Omental fat pad (tissue), 4 donors: ENCODE measurements at places on chromosomes 3 and 15.

- DNase-seq = no peak
These were observed 585.8 kb downstream of the NLGN1 start for GRCh38 chr3:173983343-173983742.

DNA sequence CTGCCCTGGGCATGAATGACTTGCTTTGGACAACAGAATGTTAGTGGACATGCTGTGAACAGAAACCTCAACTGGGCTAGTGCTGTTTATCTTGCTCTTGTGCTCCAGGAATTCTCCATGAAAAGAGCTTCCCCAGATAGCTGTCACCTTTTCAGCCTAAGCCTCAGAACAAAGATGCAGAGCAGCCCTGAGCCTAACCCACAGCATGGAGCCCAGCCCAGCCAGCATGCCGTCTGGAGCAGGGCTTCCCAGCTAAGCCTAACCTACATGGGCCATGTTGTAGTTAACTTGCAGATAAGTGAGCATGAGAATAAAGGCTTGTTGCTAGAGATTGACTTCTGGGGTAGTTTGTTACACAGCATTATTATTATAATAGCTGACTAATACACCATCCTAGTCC lies 48.9 kb downstream of the SCN5A start:
- no peak for DNase-seq

- DNase-seq = no peak
These were observed 4.5 kb upstream of the IQCF5 start for GRCh38 chr3:51879937-51880336.

- DNase-seq = no peak
These were observed 19.7 kb downstream of the ITGA11 start for GRCh38 chr15:68412218-68412617.

- DNase-seq = no peak
These were observed 72.6 kb upstream of the DPH6 start for GRCh38 chr15:35618260-35619188.

GRCh38 chr3:142977399-142977728 lies 13.9 kb upstream of the PAQR9 start:
- no peak for DNase-seq

GRCh38 chr15:38195191-38195901 lies 57.3 kb upstream of the SPRED1 start:
- no peak for DNase-seq

DNA sequence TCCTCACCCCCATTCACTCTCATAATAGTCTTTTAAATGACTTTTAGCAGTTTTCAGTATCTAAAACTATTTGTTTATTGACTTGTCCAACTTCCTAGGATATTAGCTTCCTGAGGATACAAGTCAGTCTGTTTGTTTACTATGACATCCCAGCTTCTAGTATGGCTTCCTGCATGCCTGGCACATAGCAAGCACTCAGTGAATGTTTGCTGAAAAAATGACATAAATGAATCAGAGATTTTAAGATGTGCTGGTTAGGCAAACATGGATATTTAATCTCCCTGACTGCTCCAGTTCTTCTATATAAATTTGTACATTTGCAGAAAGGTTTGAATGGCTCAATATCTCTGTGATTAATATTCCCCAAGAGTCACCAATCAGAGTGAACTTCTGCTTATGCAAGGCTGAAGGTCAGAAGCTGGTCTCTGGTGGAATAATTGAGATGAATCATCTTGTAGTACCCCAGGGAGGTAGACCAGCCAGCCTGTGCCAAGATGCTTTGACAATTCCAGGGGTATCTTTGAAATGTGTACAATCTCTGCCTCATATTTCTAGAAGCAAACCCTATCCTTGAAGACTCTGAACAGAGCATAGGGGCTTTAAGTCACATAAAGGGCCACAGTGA lies 219.0 kb upstream of the LMCD1 start:
- DNase-seq = no peak

DNA sequence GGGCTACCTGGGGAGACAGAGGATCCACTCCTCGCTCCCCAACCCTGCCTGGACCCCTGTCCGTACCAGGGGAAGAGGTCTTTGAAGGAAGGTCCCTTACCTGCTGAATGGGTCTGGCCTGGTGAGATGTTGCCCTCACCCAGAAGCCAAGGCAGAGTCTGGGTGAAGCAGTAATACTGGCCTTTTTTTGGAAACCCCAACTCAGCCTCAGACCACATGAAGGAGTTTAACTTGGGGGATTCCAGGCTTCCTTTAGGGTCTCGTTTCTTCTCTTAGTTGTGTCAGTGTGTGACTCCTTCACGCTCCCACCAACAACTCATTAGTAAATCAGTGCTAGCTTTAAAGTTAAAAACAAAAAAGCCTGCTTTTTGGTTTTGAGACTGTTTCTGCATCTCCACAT lies 45.6 kb downstream of the RTP1 start:
- DNase-seq = no peak

DNA sequence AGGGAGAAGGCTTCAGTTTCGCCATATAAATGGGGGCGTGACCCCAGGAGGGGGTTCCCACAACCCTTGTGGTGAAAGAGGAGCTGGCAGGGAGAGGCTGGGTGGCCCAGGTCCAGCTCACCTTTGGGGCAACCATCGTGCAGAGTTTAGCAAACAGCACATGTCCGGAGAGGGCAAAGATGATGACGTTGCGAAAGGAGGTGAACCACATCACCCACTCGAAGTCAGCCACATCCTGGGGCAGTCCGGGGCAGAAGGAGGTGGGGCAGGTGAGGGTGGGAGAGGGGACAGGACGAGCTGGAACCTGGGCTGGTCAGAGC lies 3.7 kb downstream of the HHATL start:
- no peak for DNase-seq

DNA sequence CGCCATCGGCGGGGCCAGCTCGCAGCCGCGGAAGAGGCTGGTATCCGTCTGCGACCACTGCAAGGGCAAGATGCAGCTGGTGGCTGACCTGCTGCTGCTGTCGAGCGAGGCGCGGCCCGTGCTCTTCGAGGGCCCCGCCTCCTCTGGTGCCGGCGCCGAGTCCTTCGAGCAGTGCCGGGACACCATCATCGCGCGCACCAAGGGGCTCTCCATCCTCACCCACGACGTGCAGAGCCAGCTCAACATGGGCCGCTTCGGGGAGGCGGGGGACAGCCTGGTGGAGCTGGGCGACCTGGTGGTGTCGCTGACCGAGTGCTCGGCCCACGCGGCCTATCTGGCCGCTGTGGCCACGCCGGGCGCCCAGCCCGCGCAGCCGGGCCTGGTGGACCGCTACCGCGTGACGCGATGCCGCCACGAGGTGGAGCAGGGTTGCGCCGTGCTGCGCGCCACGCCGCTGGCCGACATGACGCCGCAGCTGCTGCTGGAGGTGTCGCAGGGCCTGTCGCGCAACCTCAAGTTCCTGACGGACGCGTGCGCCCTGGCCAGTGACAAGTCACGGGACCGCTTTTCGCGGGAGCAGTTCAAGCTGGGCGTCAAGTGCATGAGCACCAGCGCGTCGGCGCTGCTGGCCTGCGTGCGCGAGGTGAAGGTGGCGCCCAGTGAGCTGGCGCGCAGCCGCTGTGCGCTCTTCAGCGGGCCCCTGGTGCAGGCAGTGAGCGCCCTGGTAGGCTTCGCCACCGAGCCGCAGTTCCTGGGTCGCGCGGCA lies 1.8 kb downstream of the TLNRD1 start:
- DNase-seq = no peak

- no peak for DNase-seq
These were observed 5.5 kb upstream of the SACM1L start for GRCh38 chr3:45683417-45684326.

DNA sequence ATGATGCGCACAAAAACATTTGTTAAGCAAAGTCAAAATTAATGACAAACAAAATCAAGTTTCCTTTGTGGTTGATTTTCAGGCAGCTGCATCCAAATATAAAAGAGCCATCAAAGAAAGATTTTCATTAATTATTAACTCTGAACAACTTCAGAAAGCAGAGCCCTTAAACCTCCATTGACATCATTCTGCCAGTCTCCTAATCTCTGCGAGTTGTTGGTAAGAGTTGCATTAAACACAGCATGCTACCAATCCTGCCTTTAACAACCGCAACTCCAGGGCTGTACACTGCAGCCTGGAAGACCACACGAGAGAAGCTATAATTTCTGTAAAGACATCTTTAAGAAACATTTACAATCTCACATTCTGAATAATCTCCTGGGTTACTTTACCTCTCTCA lies 204.6 kb downstream of the NR2F2 start:
- no peak for DNase-seq

- DNase-seq = no peak
These were observed 12.8 kb upstream of the MAGEF1 start for GRCh38 chr3:184724699-184725098.

DNA sequence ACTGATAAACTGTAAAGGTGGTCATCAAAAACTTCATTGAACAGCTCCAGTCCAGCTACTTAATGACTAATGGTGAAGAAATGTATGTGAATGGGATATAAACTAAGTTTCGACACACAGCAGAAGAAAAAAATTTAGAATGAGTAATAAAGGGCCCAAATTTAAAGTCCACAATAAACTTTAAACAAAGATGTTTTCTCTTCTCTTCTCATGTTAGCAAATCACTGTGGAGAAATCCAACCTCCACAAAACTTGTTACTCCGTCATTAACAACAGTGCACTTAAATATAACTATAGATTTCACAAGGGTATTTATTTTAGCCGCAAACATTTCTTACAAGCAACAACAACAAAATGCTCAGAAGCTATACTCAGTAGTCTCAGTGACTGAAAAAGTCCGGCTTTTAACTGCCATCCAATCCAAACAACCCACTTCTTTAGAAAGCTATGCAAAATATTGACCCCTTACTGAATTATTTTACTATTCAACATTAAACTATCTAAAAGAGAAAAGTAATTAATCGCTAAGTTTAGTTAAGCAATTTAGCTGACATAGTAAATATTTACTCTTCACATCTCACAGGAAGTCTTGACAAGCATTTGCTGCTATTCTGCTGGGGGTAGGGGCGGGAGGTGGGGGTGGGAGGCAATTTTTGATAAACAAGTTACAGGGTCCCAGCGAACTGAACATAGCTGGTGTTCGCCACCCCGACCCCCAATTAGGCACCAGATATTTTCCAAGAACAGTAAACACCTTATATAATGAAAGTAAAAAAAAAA lies 2.4 kb downstream of the IGF2BP2 start:
- no peak for DNase-seq

DNA sequence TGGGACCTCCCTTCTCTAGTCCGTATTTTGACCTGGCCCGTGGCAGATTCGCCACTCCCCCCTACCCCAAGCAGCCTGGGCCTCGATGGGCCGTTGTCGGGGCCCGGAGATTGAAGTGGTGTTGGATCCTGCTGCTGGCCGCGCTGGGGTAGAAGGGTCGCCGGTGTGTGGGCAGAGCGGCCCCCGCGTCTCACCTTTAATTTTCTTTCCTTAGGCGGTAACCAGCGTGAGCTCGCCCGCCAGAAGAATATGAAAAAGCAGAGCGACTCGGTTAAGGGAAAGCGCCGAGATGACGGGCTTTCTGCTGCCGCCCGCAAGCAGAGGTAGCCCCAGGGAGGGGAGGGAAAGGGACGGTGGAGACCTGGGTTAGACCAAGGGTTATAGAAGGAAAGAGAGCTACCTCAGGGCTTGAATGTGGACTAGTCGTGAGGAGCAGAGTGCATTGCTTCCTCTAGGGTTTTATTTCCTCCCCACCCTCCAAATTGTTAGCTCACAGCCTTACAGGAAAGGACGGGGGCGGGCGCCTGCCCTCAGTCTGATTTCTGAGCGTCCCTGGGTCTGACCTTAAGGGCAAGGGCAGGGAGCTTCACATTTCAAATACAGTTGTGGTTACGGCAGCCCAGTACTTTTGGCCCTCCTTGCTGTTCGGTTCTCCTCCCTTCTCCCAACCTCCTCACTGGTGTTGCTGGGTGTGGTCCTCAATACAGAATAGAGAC lies 799 bp downstream of the SERF2 start:
- no peak for DNase-seq

- no peak for DNase-seq
These were observed 130.3 kb downstream of the GHSR start for GRCh38 chr3:172317984-172318383.

GRCh38 chr15:31333119-31333518 lies 6.5 kb downstream of the KLF13 start:
- no peak for DNase-seq

- no peak for DNase-seq
These were observed 16.8 kb downstream of the UBE2E1 start for GRCh38 chr3:23822559-23822958.

- no peak for DNase-seq
These were observed 35.1 kb upstream of the NANOGP8 start for GRCh38 chr15:35120173-35120572.

DNA sequence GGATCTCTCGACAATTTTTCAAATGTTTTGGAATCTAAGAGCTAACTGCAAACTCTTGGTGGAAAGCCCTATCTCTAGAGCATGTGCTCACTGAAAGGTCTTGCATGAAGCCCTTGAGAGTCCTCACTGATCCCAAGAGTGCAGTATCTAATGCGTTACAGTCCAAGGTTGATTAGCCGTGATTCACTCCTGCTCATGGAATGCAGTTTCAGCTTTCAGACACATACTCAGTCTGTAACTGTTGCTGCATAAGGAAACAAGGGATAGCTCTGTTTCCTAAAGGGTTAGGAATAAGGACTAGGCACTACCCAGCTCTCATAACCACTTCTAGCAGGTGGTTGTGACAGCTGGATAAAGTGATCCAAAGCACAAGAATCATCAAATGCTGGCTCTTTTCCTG lies 687.4 kb upstream of the CFAP20DC start:
- no peak for DNase-seq

DNA sequence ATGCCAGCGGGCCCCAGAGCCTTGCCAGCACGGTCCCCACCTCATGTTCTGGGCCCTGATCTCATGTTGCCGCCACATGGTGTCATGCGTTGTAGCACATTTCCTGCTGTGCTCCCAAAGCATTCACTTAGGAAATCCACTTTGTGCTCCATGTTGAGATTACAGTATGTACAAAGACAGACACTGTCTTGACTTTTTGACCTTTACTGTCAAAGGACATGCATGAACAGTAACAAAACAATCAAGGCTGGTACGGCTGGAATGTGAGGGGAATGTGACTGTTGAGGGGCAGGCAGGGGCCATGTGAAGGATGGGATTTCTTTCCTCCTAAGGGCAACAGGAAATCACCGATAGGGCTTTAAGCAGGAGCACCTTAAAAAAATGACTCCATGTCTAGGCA lies 53.3 kb upstream of the RPL32 start:
- DNase-seq = no peak
